NCI-H345 (cell line): ENCODE measurements at places on chromosomes 4 and X.

DNA sequence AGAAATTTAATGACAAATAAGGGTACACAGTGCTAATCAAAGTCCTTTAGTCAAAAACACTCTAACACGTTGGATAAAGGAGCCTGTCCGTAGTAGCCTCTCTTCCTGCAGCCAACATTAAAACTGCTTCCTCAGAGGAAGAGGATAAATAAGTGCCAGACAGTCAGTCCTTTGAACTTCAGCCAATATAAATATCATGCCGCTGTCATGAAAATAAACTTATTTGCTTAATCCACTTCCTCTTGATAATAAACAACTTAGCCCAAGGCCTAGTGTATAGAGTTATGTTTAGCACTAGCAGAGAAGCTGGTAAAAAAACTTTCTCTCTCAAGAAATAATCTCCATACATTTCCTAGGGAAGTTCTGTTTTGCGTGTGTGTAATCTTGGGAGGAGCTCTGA is 196.7 kb downstream of the HS3ST1 start:
- no peak for DNase-seq

- no peak for DNase-seq
Observed at GRCh38 chr4:5689065-5689464, 19.3 kb downstream of the EVC2 start.

GRCh38 chr4:71494539-71494938 is 155.7 kb downstream of the SLC4A4 start:
- no peak for DNase-seq

GRCh38 chr4:153523941-153524386 is 57.8 kb downstream of the TMEM131L start:
- DNase-seq, result no peak

GRCh38 chr4:34720571-34720970 is 1523.7 kb downstream of the ARAP2 start:
- peak; percentile 22 for DNase-seq

- no peak for DNase-seq
Observed at GRCh38 chr4:162075726-162076125, 88.1 kb downstream of the FSTL5 start.

DNA sequence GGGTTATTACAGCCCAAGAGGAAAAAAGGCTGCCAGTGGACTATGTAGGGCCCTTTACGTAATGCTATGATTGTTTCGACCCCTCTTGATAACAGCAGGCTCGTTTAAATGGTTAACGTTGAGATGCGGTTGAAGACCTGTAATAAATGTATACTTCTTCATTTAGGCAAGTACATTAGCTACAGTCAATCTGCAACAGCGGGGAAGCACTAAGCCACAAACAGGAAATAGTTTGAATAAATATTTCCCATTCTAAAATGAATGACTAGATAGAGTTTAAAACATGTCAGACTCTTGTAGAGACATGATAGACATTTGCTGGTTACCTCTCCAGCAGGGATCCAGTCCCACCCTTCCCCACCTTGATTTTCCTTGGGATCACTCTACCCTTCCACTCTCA is 38.1 kb upstream of the STIM2 start:
- no peak for DNase-seq

- DNase-seq, result no peak
Observed at GRCh38 chr4:37232315-37232714, 12.2 kb upstream of the NWD2 start.

DNA sequence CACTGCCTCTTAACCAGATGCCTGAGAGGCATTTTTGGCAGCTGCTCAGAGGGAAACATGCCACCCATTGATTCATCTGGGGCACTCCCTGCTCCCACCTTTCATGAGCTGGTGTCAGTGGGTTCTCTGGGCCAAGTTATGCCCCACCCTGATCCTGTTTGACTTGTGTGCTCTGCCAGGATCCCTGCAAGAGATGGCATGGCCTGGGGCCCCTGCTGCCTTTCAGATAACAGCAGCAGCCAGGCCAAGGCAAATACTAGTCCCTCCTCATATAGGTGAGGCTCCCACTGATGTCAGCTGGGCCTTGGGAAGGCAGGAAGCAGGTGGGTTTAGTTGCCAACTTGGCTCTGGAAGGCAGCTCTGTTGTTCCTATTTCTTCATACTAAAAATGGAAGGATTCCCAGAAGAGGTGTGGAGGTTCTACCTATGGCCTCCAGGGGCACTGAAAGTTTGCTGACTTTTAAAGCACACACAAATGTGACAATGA is 192.9 kb upstream of the RBPJ start:
- no peak for DNase-seq

DNA sequence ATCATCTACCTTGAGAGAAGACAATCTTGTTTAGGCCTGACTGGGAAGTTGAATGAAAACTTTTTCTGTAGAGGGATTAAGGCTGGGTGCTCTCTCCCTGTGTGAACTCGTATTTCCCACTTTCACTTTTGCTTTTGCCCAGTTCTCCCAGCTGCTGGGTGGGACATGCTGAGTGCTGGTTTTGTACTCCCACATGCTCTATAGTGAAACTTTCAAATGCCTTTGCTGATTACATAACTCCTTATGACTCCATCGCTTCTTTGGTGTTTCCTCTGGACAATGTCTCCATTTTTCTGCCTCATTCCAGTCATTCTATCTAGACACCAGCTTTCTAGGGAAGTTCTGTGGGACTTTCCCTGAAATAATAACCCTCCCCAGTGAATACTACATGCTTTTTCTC is 100.5 kb downstream of the CLNK start:
- no peak for DNase-seq

- DNase-seq, result no peak
Observed at GRCh38 chr4:189096717-189097116, 844.0 kb upstream of the FRG1 start.

- no peak for DNase-seq
Observed at GRCh38 chrX:14948691-14949090, 75.5 kb downstream of the MOSPD2 start.
